ENCODE measurements at places on chromosomes 4 and X.

DNA sequence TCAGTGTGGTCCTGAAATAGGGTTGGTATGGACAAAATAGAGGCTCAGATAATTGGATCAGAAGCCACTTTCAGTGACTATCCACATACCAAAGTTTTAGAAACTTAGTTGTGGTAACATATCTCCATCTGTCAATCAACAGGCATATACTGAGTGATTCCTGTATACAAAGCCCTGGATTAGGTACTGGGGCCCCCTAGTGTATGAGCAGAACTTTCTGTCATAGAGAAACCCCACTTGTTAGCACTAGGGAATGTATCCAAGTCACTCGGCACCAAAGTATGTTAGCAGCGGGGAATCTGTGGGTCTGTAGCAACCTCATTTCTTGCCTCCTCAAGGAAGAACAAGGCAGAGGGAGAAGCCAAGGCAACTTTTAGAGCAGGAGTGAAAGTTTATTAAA, 50.7 kb downstream of the MAP7D3 start:
- no peaks in the 10 kb centered on the region for H3K27me3 ChIP-seq
- H3K4me1 ChIP-seq: peaks cover 5% of the 10 kb centered on the region
- H3K4me3 ChIP-seq: no peak overlapping the region
- DNase-seq: no peak
- no peak overlapping the region for H3K27ac ChIP-seq
- no peaks in the 10 kb centered on the region for H3K36me3 ChIP-seq

- no peaks in the 10 kb centered on the region for H3K27me3 ChIP-seq
- no peaks in the 10 kb centered on the region for H3K36me3 ChIP-seq
- no peak for DNase-seq
- no peak overlapping the region for H3K27ac ChIP-seq
- no peaks in the 10 kb centered on the region for H3K4me1 ChIP-seq
Measured at GRCh38 chr4:126733301-126733700, 899.5 kb upstream of the INTU start.

DNA sequence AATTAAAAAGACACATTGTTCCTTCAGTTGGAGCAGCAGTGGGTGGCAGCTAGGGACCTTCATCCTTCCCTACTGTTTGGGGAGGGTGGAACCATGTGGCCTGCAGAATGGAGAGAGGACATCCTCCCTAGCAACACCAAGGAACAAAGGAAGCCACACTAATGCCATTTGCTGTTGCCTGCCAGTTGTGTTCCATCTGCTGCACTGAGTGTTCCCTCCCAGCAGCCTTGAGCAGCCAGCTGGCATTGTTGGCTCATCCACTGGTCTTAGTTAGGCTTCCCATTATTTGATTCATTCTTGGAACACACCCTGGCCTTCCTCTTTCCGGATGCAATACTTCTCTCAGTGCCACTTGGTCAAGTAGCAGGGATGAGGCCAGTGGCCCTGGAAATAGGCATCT, 25.0 kb upstream of the HMGB3 start:
- no peaks in the 10 kb centered on the region for H3K4me1 ChIP-seq
- H3K36me3 ChIP-seq: peaks cover 1% of the 10 kb centered on the region
- no peak overlapping the region for H3K4me3 ChIP-seq
- no peak for DNase-seq

DNA sequence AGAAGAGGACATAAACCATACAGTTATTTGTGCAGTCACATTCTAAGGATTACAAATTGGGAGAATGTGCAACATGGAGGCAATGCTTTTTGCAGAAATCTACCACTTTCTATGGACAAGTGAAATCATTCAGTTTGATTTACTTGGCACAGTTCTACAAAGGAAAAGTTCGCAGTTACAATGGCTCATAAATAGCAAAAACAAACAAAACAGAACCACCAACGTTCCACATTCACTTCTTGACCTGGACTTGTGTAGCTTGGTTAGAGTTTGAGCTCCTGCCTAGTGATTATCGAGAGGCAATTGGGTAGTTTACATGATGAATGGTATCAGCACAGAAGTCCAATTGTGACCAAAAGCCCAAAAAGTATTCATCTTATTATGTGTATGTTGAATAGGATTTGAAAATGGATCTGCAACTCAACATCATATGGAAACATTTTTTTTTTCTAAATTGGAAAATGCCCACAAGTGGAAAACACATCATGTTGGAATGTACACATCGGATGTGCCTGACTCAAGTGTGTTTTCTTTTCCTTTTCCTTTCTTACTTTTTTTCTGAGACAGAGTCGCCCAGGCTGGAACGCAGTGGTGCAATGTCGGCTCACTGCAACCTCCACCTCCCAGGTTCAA, 123.8 kb downstream of the LUZP4 start:
- no peaks in the 10 kb centered on the region for H3K36me3 ChIP-seq
- no peak for DNase-seq
- H3K4me3 ChIP-seq: no peak overlapping the region
- H3K27me3 ChIP-seq: no peaks in the 10 kb centered on the region
- no peaks in the 10 kb centered on the region for H3K4me1 ChIP-seq

- no peak overlapping the region for H3K27ac ChIP-seq
- H3K4me1 ChIP-seq: peaks cover 35% of the 10 kb centered on the region
- H3K36me3 ChIP-seq: no peaks in the 10 kb centered on the region
- H3K27me3 ChIP-seq: no peaks in the 10 kb centered on the region
Measured at GRCh38 chr4:2799224-2799911, 6.5 kb downstream of the SH3BP2 start.

Measured in memory B cell (primary cell).